ENCODE measurements at places on chromosomes 3 and 15.

GRCh38 chr3:72699631-72700030, 148.6 kb downstream of the SHQ1 start:
- DNase-seq: no peak

DNA sequence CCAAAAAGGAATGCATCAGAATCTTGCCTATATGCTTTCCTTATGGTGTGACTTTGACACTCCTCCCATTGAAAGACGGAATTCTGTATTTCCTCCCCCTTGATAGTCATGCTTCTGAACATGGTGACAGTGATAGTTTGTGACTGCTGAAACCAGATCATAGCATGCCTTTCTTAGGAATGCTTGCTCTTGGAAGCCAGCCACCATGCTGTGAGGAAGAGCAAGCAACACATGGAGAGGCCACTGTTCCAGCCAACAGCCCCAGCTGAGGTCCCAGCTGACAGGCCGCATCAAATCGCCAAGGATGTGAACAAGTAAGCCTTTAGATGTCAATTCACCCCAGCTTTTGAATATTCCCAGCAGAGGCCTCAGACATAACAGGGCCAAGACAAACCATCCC, 100.1 kb downstream of the IGF2BP2 start:
- DNase-seq: no peak

DNA sequence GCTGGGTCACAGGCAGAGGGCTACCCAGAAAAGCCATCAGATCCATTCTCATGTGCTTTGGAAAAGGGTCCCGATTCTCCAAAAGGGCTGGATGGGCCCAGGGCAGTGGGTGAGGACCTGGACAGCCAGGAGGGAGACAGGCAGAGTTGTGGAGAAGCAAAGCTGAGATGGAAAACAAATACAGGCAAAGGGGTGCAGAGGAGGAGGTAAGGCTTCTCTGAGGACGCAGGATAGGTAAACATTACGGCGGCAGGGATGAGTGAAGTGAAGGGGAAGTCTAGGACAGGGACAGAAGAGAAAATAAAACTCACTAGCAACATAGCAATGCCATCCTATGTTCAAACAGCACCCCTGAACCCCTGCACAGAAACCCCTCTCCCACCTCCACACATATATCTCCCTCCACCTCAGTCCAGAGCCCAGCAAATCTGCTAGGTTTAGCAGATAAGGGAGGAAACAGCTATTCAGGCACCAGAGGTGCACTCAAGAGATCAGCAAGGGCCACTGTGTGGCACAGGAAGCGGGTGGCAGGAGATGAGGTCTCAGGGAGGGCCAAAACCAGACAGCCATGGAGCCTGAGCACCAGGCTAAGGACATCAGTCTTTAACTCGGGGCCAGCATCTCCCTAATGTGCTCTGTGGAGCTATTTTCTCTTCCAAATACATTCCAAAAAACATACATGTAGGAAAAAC, 51.3 kb downstream of the HOMER2 start:
- DNase-seq: no peak

DNA sequence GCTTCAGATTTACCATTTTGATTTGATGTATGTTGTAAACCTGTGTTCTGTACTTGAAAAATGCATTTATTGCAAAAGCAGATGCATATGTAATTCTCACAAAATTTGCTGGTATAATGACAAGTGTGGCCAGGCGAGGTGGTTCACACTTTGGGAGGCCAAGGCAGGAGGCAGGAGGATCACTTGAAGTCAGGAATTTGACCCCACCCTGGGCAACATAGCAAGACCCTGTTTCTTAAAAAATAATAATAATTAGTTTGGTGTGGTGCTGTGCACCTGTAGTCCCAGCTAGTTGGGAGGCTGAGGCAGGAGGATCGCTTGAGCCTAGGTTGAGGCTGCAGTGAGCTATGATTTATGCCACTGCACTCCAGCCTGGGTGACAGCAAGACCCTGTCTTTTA, 4.7 kb upstream of the HYKK start:
- DNase-seq: no peak

DNA sequence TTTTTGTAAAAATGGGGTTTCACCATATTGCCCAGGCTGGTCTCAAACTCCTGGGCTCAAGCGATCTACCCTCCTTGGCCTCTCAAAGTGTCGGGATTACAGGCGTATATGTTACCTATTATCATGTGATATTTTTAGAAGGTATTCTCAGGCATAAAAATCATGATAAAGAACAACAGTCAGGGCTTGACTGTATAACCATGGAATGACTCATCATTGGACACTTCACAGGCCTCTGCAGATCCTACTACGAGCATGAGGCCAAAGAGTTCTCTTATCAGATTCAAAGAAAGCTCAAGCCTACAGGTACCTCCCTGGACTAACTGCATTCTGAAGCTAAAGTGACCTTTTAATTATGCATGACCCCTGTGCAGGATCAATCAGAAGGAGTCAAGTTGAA, 91.7 kb upstream of the PRICKLE2 start:
- no peak for DNase-seq

- no peak for DNase-seq
Observed at GRCh38 chr3:29335438-29335837, 54.6 kb downstream of the RBMS3 start.

DNA sequence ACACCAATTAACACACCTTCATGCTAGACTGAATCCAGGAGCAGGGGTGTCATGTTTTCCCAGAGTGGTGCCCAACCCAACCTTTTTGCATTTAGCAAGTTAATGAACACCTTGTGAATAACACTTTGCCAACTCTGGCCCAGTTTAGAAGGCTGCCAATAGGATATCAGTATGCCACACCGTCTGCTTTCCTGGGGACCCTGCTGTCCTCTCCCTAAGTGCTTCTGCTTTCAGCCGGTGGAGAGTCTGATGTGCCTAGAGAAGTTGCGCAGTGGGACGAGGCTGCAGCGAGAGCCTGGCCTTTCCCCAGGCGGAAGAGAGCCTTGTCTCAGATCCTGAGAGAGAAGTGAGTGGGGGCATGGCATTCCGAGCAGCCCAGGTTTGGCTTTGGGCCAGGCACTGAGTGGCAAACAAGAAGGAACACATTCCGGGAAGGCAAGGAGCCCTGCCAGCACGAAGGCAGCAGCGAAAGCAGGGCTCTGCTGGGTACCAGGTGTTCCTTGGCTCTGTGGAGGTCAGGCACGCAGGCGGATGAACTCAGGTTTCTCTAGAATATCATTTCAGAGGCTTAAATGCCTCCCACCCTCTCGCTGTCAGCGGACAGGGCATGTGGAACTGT, 36.9 kb downstream of the SENP8 start:
- no peak for DNase-seq
